Liver (tissue), 10 donors: ENCODE measurements at places on chromosomes 13 and 19.

GRCh38 chr13:23289917-23290357 lies 109.2 kb downstream of the SGCG start:
- DNase-seq, result no peak

- no peak for DNase-seq
Measured at GRCh38 chr13:33349288-33349985, 63.9 kb upstream of the STARD13 start.

DNA sequence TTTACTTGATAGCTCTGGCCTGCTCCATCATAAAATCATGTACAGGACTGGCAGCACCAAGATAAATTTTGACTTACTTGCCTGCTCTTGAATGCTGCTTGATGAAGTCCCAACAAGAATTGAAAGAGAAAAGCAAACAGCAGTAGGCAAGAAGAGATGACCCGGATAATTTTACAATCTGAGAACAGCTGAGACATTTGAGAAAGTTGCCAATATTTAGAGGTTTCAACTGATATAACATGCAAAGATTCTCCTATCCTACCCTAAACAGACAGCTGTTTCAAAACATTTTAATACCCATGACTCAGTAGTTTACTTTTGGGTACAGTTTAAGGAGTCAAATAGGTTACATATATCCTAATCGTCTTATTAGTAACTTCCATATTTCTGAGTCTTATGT lies 5.9 kb downstream of the FRY start:
- DNase-seq, result no peak

GRCh38 chr19:3590991-3591659 lies 5.8 kb downstream of the GIPC3 start:
- DNase-seq, result no peak

GRCh38 chr19:27676334-27676733 lies 1536.6 kb downstream of the UQCRFS1 start:
- no peak for DNase-seq

- peak; percentile 84 for DNase-seq
Measured at GRCh38 chr13:113153810-113154748, 4.4 kb upstream of the PROZ start.

- no peak for DNase-seq
Measured at GRCh38 chr19:33197591-33198000, 3.5 kb downstream of the LRP3 start.

DNA sequence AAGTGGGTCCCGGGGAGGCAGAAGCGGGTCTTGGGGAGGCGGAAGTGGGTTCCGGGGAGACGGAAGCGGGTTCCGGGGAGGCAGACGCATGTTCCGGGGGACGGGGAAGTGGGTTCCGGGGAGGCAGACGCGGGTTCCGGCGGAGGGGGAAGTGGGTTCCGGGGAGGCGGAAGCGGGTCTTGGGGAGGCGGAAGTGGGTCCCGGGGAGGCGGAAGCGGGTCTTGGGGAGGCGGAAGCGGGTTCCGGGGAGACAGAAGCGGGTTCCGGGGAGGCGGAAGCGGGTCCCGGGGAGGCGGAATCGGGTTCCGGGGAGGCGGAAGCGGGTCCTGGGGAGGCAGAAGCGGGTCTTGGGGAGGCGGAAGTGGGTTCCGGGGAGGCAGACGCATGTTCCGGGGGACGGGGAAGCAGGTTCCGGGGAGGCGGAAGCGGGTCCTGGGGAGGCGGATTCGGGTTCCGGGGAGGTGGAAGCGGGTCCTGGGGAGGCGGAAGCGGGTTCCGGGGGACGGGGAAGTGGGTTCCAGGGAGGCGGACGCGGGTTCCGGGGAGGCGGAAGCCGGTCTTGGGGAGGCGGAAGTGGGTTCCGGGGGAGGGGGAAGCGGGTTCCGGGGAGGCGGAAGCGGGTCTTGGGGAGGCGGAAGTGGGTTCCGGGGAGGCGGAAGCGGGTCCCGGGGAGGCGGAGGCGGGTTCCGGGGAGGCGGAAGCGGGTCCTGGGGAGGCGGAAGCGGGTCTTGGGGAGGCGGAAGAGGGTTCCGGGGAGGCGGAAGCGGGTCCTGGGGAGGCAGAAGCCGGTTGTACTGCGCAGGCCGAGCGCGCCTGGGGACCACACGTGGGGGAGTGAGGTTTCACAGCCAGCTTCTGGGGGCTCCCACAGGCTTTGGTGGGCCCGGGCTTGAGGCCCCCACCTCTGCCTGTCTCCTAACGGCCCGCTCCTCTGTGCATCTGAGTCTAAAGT lies 2.5 kb downstream of the SHC2 start:
- no peak for DNase-seq

- no peak for DNase-seq
Measured at GRCh38 chr13:99733346-99733745, 232.1 kb downstream of the TM9SF2 start.

GRCh38 chr19:50399368-50399745 lies 15.2 kb downstream of the POLD1 start:
- DNase-seq, result no peak

DNA sequence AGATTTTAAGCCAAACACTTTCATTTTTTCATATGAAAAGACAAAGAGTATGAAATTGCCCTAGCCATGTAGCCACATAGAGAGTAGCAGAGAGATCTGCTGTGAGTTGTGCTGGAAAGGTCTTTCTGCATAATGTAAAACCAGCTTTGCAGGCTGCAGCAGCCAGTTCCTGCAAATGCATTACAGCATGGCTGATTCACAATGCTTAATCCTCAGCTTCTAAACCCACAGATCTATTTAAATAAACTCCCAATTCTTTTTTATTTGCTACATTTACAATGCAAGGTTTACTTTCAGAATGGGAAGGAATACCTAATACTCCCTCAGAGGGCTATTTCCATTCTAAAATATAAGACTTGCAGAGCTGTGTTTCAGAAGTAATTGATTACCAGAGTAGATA lies 185.6 kb upstream of the STARD13 start:
- DNase-seq, result no peak

- DNase-seq, result no peak
Measured at GRCh38 chr13:100388923-100389322, 199.7 kb downstream of the GGACT start.

DNA sequence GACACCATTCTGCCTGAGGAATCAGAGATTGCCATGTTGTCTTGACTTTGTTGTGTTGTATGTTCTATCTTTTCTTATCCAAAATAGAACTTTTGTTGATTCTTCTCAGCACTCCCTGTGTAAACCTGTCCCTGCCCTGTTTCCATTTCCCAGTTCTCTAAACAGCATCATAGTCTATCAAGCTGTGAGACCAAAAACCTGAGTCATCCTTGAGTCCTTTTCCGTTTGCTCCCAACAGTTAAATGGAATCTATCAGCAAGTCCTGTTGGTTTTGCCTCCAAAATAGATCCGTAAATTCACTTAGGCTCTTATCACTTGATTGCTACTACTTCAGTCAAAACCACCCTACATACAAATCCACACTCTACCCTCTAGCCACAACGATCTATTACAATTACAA lies 667.1 kb downstream of the PCDH9 start:
- no peak for DNase-seq

- no peak for DNase-seq
Measured at GRCh38 chr19:11046605-11047354, 42.5 kb upstream of the LDLR start.

GRCh38 chr13:113105921-113106452 lies 396 bp downstream of the F7 start:
- DNase-seq, result no peak

- DNase-seq, result no peak
Measured at GRCh38 chr19:30423481-30423880, 51.3 kb downstream of the ZNF536 start.

DNA sequence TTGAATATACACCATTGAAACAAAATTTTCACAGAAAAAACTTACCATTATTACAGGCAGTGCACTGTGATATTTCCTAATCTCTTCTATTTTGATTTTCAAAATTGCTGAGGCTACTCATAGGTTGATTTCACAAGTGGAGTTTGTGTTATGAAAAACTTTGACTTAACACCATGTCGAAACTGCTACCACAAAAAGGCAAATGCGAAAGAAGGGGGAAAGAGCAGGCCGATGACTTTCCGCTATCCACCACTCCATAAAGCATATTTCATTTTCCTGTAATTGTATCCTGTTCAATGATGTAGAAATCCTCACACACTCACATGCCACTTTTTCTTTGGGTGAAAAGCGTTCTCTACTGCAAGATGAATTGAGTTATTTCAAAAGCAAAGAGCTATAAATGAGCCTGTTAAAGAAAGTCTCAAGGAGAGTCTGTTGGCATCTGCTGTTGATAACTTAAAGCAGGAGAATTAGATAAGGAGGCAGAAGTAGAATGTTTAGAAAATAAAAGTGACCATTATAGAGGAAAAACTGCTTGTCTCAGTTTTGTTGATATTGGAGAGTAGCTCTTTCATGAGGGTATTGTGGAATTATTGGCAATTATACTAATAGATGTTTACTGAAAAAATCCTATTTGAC lies 18.8 kb downstream of the KL start:
- no peak for DNase-seq

DNA sequence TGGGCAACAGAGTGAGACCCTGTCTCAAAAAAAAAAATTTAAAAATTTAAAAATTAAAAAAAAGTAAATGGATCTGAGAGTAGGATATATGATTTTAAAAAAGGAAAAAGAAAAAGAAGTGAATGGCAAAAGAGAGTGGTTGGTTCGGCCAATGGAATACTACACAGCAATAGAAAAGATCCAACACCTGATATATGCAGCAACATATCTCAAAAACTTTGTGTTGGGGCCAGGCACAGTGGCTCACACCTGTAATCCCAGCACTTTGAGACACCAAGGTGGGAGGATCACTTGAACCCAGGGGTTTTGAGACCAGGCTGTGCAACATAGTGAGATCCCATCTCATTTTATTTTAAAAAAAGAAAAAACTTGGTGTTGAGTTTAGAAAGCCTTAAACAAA lies 1.4 kb upstream of the LYPD3 start:
- no peak for DNase-seq

- no peak for DNase-seq
Measured at GRCh38 chr13:30869491-30869890, 36.6 kb upstream of the MEDAG start.

- no peak for DNase-seq
Measured at GRCh38 chr19:7505288-7505681, 10.6 kb upstream of the ZNF358 start.

DNA sequence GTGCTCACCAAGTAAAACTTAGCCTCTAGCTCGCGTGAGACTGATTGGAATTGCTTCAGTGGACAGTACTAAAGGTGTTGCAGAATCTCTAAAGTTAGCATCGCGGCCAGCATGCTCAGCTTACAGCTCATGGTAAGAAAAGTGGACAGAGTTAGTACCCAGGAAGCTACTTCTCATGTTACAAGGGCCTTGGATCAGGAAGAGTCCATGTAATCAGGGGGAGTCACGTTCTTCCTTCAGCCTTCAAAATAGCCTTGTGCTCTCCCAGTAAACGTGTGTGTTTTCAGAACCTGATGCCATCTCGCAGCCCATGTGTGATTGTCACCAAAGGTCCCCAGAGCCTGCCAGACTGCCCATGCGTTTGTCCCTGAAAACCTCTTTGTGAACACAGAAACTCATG lies 195.8 kb upstream of the RNF113B start:
- no peak for DNase-seq

DNA sequence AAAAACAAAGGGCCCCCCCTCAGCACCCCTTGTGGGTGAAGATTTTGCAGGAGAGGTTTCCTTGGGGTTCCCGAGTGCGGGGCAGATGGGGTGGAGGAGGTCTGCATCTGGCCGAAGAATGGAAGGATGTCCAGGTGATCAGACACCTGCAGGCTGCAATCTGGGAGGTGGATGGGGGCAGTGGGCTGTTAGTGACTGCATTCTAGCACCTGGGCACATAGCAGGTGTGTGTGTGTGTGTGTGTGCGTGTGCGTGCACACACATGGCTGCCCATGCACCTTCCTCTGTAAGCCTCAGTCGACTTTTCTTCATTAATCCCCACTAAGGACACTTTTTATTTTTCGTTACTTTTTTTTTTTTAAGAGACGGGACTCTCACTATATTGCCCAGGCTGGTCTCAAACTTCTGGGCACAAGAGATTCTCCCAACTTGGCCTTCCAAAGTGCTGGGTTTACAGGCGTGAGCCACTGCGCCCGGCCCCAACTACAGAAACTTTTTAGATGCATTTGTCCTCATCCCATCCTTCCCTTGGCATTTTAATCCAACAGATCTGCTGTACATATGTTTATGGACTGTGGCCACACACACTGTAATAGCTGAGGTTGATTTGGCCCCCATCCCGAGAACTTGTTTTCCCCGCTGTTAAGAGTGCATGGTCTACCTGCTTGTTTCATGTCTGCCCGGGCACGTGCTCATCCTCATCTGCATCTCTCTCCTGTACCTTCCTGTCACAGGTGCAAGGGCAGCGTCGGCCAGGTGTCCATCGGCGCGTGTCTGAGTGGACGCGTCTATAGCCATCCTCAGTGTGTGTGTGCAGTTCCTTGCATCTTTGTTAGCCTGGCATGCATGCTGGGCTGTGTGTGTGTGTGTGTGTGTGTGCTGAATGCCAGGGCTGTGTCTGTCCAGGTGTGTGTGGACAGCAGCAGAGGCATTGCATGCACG lies 731 bp downstream of the MAG start:
- DNase-seq, result no peak

- DNase-seq, result no peak
Measured at GRCh38 chr13:44058624-44059215, 179.0 kb downstream of the LACC1 start.

DNA sequence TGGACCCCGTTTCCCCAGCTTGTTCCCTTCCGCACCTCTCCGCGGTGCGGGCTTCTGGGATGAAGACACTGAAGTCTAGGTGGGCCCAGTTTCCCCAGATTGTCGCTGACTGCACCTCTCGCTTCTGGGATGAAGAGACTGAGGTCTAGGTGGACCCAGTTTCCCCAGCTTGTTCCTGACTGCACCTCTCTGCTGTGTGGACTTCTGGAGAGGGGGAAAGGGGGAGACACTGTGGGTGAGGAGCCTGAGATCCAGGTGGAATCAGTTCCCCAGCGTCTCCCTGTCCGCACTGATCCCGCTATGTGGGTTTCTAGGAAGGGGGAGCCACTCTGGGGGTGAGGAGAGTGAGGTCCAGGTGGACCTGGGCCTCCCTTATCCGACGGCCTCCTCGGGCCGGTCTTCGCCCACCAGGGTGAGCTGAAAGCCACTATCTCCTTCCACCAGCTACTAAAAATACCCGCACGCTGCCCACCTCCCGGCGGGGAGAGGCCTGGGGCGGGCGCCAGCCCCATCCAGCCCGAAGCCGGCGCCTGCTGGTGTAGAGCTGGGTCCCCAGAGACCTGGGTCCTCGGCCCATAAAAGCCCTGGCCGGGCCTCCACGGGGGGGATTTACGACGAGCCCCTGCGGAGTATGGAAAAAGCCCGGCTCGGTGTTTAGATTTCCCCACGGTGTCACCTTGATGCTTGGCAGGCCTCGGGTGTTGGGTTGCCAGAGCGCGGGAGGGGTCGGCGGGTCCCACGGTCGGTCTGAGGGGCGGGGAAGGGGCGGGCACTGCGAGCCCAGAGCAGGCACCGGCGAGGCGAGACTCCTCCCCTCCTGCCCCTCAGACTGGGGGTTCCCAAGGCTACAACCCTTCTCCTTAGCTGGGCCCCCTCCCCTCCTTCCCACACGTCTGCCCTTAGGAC lies 10.6 kb downstream of the FUT6 start:
- peak; percentile 55 for DNase-seq
